ENCODE measurements at places on chromosomes 13 and 19. TPM values are rescaled to one million over a fixed set of nuclear protein-coding genes. Genes with fewer than 3 reads are reported as not detected.

Gene MYPOP
- total RNA-seq, result 0.85 TPM

Gene VSIG10L
- 0.28 TPM for total RNA-seq

Gene UCHL3
- total RNA-seq, result 23.8 TPM

Gene DAND5
- total RNA-seq, result not detected

Gene WIZ
- 4.5 TPM for total RNA-seq

Measured in smooth muscle cell of bladder (primary cell).